ENCODE measurements at places on chromosomes 6 and 20.

DNA sequence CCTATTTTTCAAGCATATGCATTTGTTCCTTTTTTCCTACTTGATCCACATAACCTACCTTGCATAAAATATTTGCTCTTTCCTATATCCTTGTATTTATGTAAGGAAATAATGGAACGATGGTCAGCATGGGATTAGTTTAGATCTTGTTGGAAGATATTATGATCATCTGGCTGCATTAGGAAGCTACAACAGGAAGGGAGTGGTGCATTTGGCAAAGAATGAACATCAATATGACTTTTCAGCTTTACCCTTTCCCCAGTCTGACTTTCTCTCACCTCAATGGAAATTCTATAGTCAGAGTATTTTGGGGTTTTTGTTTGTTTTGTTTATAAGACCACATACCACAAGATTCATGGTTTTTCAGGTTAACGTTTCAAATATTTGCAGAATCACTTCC, 66.0 kb downstream of the HS3ST5 start:
- DNase-seq = no peak

- DNase-seq = no peak
Measured at GRCh38 chr6:1143655-1144054, 168.2 kb upstream of the FOXQ1 start.

DNA sequence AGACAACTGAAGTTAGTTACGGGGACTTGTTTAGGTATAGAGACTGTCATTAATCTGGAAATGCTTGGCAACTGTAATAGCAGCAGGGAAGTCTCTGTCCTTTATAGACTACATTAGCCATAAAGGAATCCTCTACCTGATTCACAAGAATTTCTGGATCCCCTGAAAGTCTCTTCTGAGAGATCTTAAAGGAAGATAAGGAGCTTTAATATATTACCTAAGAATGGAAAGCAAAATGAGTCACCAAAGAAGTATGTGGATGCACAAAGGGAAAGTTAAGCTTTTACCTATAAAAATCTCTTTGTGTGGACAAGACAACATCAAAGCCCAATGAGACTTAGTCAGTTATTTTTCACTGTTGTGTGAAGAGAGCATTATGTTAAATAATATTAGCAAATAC, 92.2 kb upstream of the RSPO3 start:
- DNase-seq = no peak

DNA sequence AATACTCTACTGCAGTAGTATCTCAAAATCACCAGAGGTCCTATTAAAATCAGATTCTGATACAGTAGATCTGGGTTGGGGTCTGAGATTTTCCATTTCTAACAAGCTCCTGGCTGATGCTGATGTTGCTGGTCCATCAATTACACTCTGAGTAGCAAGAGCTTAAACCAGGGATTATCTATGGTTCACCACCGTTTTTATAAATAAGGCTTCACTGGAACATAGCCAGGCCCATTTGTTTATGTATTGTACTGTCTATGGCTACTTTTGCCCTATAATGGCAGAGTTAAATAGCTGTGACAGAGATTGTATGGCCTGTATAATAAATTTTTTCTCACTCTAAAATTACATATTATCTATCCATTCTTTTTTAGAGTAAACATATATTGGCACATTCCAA, 53.0 kb downstream of the NUDT3 start:
- DNase-seq = no peak

- no peak for DNase-seq
Measured at GRCh38 chr6:166336847-166337246, 5.5 kb downstream of the SFT2D1 start.

GRCh38 chr6:131692031-131692430, 9.2 kb downstream of the OR2A4 start:
- DNase-seq = no peak

GRCh38 chr6:53837865-53838769, 43.3 kb downstream of the LRRC1 start:
- DNase-seq = peak; percentile 56

GRCh38 chr6:78308025-78308424, 559.3 kb upstream of the IRAK1BP1 start:
- DNase-seq = no peak

DNA sequence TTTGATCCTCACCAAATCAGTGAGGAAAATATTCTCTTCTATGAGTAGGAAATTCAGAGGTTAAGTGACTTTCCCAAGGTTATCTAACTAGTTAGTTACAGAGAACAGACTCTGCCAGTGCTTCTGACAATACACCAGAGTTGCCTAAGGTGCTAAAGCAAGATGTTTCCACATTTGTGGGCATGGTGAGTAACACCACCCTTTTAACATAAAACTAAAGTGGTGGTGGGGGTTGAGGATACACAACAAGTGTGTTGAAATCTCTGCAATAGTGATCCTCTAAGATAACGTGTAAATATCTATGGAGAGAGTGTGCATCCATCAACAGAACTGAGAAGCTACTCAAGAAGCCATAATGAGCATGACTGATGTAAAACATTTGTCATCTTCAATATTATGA, 11.7 kb downstream of the VNN2 start:
- no peak for DNase-seq

DNA sequence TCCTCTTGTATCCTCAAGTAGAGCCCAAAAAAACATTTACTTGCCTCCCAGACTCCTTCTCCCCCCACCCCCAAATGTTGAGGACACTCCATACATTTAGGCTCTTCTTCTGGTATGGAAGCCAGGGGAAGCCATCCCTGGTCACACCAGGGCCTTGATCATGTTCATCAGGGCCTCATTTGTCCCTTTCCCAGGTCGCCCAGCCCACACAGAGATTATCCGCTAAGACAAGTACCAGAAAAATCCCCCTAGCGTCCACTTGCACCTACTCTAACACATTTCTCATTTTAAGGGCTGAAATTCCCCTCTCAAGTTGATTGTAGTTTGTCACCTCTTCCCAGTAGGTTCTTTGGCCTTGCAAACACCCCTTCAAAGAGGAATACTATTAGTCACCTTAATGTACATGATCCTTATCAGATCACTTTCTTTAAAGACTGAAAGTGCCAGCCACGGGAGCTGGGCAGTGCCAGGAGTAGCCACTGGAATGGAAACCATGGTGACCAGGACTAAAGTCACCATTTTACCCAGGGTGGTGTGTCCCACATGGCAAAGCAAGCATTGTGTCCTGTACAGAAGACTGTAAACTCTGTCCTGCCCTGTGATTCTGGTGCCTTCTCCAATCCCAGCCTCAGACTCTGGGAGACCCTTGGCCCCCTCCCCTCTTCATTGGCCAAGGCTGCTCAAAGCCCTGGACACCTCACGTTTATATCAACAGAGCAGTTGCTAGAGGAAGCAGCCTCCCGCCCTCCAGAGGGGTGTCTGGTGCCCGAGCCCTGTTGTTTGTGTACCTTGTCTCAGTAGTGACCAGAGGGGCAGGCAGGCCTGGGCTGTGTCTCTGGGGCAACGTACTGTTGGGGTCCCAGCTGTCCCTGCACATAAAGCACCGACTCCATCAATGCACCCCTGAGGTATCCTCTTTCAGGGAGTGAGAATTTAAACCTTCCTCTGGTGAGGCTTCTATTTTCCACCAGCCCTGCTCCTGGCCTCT, 5.0 kb upstream of the APOBEC2 start:
- DNase-seq = no peak

DNA sequence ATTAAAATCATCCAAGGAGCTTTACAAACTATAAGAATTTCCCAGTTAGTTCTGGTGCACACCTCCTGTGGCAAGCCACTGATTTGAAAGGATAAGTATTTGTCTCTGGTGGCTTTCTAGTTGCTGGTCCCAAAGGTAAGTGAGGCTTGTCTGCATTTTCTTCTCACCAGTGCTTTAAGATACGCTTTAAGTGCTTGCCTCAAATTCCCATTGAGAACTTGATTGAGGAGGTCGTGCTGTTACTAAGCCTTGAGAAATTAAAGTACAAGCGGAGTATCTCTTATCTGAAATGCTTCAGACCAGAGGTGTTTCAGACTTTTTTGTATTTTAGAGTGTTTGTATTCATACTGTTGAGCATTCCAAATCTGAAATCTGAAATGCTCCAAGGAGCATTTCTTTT, 29.9 kb upstream of the MYO6 start:
- no peak for DNase-seq

DNA sequence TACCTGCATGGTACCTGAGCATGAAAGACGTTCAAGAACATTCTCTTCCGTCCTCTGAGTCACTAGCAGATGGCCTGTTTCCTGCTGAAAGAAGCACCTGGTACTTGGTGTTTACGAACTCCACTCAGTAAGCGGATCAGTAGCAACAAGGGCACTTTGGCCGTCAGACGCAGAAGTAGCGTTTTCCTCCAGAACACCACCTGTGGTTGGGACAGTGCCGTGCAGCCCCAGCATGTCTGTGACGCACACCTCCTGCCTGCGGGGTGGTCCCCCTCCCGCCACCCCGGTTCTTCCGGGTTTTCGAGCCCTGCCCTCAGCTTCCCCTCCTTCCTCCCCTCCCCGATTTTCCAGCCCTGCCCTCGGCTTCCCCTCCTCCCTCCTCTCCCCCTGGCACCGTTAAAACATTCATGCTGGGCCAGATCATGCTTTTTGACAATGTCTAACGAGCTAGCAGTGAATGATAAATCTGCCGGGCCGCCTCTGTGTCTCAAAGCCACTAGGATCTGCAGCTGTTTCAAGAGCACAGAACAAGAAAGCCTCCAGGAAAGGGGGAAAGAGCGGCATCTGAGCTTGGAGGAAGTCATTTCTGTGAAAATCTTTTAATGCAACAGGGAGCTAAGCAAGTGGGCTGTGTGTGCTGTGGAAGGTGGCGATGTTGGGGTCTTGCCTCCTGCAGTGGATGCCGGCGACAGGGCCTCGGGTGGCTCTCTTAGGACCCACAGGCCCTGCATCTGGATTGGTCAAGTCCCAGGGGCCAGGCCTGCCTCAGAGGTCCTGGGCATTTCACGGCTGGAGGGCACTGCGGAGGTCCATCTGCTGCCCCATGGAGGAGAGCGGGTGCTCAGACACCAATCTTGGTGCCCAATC, 207.9 kb downstream of the ERMARD start:
- peak; percentile 87 for DNase-seq

- DNase-seq = no peak
Measured at GRCh38 chr6:29596381-29596900, 11.5 kb downstream of the OR2H2 start.

DNA sequence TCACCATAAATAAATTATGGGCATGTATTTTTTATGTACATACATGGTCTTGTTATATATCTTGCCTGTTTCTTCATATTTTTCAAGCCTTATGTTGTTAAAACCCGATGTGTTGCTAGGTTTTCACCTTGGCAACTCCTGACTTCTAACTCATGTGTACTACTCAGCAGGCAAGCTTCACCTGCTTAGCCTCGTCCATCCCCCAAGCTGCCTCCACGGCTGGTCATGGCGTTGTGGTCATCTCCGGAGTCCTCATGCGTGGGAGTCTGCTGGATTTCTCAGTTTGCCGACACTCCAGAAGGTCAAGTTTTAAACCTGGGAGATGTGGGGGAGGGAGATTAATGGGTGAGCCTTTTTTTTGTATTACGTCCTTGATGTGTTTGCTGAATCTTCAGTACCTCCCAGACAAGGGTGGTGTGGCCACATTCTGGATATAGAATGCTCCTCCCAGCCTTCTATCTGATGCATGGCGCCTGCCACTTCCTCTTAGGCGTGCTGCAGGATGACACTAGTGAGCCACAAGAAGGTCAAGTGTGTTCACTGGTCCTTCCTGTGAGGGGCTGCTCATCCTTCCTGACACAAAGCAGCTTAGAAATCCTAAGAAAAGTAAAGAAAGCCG, 26.6 kb upstream of the EDN3 start:
- no peak for DNase-seq

DNA sequence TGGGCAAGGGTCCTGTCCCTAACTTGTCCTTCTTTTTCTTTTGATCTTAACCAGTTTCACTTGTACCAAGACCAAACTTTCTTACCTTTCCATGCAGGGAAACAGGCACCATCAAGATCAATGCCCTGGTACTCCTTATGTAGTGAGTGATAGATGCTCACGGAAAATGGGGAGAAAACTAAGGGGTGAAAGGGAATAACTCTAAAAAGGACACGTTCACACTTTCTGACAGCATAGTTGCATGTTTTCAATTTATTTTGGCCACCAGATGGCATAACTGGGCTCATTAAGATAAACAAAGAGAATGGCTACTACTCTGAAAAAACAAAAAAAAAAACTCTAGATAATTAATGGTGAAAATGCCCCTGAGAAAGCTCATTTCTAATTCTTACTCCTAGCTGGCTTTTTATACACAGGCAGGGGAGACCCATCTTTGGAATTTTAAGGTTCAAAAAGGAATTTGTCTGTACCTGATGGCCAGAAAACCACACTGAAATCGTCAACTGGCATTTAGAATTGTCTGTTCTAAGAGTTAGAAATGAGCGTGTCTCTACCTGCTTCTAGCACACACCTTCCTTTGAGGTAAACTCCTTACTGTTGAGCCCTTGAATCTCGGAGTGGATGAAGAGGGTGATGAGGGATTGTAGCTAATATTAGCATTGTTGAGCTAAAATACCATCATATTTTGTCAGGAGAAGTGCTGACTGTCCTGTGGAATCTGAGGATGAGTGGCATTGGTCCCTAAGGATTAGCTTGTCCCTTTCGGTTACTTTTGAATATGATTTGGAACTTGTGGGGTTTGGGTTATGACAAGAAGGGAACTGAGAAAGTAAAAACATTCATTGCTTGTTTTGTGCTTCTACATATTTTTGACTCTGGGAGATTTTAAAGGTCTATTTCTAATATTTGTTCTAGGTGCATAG, 62.2 kb upstream of the DDR1 start:
- DNase-seq = no peak

DNA sequence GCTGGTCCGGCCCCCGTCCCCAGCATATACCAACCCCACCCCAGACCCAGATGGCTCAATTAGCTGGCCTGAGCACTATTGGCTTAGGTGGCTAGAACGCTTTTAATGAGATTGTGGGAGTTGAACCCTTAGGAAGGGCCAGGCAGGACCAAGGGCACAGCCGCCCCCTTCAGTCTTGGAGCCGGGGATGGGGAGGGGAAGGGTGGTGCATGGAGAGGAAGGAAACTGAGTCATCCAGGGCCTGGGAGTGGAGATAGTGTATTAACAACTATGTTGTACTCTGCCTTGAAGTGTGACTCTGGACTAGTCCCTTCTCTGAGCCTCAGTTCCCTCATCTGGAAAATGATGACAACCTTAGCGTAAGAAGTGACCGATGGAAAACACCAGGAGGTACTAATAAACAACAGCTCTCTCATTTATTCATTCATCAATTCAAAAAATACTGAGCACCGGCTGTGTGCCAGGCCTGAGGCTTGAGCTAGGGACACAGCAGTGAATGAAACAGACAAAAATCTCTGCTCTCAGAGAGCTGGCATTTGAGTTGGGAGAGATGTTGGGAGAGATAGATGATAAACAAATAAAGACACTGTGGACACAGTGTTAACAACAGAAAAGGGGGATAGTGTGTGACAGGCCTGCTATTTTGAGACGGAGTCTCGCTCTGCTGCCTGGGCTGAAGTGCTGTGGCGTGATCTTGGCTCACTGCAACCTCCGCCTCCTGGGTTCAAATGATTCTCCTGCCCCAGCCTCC, 11.5 kb downstream of the PEDS1 start:
- peak; percentile 20 for DNase-seq
